HAP-1 (cell line): ENCODE measurements at places on chromosomes 2 and 18.
A peak's percentile ranks its signal among the peaks of the same experiment; 100 is the strongest.

- DNase-seq = no peak
Measured at GRCh38 chr2:24233321-24233720, 58.5 kb downstream of the FAM228A start.

- DNase-seq = no peak
Measured at GRCh38 chr2:227410191-227410590, 22.4 kb upstream of the SCYGR1 start.

DNA sequence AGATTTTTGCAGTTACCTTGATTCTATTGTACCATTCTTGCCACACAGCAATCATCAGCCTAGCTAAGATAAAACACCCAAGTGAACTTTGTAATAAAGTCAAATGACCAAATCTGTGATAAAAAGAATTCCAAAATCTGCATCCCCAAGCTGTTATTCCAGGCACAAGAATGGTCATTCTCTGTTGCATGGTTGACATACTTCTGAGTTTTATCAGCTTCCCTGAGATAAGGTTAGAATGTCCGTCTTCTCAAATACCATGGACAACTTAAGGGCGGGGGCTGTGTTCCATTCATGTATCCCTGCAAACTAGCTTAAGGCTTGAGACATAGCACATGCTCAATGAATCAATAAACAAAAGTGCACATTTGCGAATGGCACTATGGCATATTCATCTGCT, 8.1 kb upstream of the BMP10 start:
- DNase-seq = no peak

DNA sequence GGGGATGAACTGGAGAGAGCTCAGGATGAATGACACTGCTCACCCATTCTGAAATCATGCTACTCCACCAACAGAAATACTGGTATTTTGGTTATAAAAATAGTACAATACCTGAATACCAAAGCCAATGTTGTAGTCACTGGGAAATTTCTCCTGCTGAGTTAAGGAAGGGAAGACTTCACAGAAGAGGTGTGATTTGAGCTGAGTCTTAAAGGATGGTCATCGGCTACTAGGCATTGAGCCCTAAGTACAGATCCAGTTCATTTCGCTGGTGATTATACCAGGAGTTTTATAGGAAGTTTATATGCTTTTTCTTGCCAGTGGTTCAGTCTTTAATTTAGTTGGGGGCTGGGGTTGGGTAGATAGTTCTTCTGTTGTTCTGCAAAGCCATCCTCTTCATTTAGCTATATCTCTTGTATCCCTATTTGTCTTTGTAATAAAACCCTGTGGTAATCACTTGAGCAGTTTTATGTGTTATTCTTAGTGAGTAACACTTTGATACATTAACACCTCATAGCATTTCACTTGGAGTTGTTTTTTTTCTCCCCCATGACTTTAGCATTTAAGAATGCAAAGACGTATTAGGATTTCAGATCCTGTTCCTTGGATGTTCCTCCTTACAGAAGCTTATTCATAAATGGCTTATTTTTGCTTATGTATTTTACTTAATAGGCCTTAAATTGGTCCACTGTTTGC, 239.9 kb upstream of the FOSL2 start:
- DNase-seq = no peak

GRCh38 chr2:55361465-55362189, 58.0 kb downstream of the CCDC88A start:
- no peak for DNase-seq

DNA sequence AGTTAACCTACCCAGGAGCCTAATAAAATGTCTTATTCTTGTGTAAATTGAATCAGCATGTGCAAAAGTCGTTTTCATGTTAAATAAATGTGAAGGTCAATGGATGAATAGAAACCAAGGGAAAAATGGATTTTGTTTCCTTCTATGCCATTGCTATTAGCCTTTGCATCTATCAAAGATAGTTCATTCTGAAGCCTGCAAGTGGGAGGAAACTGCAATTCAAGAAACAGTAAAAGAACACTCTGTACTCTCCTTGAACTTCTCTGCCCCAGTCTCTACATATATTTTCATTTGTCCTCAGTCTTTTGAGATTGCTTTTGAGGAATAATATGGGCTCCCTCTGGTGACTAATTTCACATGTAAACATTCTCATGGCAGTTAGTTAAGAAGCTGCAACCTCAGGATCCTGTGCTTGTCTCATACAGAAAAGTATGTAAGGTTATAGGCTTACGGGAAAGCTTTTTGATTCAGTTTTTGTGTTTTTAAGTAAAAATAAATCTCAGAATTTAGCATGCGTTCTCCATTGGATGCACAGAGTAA, 1590.0 kb upstream of the LRRTM1 start:
- DNase-seq = peak; percentile 10

- DNase-seq = peak; percentile 61
Measured at GRCh38 chr2:174344716-174345461, 10.1 kb downstream of the SP9 start.

GRCh38 chr2:99088017-99088416, 53.5 kb upstream of the C2orf15 start:
- no peak for DNase-seq

GRCh38 chr2:89831641-89832498, 1140.4 kb downstream of the RPIA start:
- DNase-seq = no peak

GRCh38 chr2:71277536-71278103, 50.7 kb upstream of the PAIP2B start:
- peak; percentile 44 for DNase-seq

- DNase-seq = no peak
Measured at GRCh38 chr2:152038441-152038958, 60.3 kb downstream of the CACNB4 start.

GRCh38 chr2:206832873-206833272, 67.5 kb downstream of the FASTKD2 start:
- DNase-seq = no peak

DNA sequence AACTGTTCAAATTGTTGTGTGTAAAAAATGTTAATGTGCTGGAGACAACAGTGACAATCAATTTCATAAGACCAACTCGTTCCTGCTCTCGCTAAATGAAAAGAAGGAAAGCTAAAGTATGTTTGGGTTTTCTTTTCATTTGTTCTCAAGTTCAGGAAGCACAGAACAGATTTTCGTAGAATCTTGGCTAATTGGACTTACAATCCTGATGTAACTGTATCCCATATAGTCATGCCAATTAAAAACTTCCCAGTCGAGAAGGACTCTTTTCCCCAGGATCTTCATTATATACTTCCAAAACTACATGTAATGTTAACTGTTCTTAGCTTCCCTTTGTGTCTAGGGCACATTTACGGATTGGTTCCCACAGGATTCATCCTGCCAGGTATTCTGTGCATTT, 135.4 kb upstream of the ITGB6 start:
- no peak for DNase-seq

DNA sequence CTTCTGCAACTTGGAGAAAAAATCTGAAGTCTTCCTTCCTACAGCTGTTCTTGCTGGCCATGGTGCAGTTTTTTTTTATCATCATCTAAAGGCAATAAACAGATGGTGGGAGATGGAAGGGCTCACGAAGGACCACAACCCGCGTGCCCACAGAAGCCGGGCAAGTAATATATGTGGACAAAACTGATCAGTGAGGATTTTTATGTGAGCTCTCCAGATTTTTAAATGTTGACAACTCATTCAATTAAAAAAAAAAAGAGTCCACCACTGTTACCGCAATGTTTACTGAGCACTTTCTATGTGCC, 55.9 kb upstream of the CREB1 start:
- no peak for DNase-seq

DNA sequence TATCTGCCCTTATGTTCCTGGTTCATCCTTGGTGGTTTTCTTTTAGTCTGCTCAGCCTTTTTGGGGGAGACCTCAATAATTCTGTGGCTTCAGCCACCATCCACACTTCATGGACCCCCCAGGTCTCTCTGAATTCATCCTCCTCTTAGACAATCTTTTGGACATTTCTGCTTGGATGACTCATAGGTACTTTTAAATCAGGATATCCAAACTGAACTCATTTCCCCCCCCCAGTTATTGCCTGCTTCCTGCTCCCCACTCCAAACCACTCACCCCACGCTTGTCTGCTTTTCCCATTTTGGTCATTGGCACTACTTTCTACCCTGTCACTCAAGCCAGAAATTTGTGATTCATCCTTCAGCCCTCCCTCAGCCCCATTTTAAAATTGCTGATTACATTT, 78.5 kb downstream of the TANC1 start:
- no peak for DNase-seq
